GM06990 (cell line): ENCODE measurements at places on chromosomes 1 and 21.

GRCh38 chr1:998995-999724, 737 bp downstream of the HES4 start:
- DNase-seq = no peak

DNA sequence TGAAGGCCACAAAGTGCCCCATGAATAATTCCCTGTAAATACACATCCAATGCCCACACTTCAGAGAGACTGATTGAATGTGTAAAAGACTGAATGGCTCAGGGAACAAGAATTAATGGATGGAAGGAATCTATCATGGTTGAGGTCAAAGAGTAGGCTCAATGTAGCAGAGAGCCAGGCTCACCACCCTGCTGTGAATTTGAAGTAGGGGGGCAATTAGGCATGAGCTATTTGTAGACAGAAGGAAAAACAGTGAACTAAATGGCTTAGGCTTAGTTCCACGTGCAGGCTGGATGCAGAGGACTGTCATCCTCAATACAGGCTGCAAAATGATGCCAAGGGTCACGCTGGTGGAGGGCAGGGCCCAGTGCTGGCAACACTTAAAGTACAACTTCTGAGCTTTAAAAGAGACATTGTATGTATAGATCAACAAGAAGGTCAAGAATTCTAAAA, 22.9 kb upstream of the IGSF3 start:
- DNase-seq = no peak

DNA sequence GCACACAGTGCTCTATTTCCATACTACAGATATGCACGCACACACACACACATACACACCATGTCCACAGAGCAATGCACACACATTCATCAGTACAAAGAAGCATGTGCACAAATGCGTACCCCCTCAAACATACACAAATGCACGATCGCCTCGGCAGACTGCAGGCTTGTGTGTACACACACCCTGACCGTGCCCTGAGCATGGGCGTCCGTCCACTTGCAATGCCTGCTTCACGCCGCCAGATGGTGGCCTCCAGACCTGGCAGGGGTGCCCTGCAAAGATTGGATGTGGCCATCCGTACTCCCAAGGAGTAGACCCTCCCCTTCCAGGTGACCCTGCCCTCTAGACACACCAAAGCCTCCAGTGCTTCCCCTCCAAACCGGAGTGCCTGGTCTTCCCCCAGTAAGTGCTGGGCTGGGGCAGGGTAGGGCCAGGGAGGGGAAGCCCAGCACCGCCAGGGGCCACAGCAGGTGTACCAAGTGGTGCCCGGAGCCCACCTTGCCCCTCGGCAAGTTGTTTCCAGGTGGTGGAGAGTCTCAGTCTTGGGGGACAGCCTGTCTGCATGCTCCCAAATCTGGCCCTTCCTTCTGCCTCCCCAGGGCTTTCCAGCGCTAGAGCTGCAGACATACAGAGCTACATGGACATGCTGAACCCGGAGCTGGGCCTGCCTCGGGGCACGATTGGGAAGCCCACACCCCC, 20.6 kb downstream of the ESPN start:
- DNase-seq = no peak

DNA sequence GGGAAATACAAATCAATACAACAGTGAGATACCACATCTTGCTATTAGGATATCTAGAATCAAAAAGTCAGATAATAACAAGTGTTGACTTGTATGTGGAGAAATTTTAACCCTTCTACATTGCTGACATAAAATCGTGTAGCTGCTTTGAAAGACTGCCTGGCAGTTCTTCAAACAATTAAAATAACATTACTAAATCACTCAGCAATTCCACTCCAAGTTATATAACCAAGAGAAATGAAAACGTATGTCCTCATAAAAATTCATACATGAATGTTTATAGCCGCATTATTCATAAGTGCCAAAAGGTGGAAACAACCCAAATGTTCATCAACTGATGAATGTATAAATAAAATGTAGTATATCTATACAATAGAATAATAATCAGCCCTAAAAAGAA, 164.6 kb downstream of the RASAL2 start:
- DNase-seq = no peak

GRCh38 chr1:117820096-117820495, 109.3 kb downstream of the GDAP2 start:
- no peak for DNase-seq

- DNase-seq = no peak
These were observed 88.3 kb upstream of the IPO9 start for GRCh38 chr1:201740670-201741111.

GRCh38 chr1:113153116-113153803, 80.3 kb downstream of the LRIG2 start:
- no peak for DNase-seq

GRCh38 chr1:202017749-202018467, 7.5 kb downstream of the ELF3 start:
- DNase-seq = no peak

DNA sequence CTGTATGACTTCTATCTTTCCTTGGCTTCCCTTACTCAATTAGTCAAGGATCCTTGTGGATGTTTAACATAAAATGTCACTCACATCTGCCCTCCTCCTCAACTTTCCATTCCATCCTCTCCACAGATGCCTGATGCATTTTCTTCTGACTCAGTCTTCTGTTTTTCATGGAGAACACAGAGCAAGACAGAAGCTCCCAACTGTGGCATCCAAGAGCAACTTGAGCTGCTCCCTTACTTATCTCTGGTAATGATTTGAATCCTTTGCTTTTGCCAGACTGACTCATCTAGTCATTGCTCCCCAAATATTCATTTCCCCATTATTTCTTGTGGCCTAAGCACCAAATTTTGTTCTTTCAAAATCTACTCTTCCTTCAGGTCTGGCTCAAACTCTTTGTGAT, 120.6 kb downstream of the LYPLAL1 start:
- no peak for DNase-seq

- no peak for DNase-seq
These were observed 156.9 kb downstream of the DHRS3 start for GRCh38 chr1:12460911-12461621.

DNA sequence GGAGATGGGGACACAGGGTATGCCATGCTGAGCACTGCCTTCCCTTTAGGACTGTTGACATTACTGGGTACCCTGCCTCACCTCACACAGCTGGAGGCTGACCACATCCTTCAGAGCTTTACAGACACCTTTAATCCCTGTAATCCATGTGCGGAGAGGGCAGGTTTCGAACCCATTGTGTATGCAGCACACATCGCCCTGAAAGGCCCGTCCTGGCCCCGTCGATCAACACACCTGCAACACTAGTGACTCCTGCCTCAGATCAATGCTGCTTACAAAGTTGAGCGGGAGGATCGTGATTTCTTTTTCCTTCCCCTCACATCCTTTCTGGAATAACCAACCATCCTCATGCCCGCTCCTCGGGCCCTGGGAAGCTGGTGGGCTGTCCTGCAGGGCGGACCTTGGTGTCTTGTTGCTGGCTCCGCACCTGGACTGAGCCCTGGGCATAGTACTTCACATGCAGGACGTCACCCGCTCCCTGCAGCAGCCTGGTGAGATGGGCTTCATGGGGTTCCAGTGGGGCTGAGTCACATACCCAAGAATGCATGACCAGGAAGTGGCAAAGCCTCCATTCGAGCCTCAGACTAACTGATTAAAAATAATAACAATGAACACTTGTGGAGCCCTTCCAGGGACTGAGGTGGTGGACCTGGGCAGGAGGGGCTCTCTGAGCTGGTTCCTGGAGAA, 403.6 kb downstream of the PTPRU start:
- DNase-seq = no peak

DNA sequence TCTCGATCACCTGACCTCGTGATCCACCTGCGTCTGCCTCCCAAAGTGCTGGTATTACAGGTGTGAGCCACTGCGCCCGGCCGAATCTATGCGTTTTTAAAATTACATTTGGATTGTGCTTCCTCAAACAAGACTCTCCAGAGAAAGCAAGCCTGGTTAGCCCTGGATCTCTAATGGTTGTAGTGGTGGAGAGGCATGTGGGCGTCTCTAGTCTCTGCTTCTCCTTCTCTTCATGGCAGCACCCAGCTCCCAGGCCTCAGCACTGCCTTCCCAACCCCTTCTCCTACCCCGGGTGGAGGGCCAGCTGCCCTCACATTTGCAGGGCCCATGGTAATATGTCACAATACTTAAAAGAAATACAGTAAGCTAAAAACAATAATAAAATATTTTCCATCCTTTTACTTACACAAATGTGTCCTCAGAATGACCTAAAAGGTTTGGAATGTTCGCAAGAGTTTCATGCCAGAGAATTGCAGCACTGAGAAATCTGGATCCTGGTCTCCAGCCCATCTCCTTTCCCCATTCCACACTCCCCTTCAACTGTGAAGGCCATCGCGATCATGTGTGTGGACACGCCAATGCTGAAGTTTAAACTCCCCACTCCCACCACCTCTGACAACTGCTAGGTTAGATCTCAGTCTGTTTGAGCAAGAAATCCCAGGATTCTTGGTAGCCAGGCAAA, 7.0 kb downstream of the OR14I1 start:
- no peak for DNase-seq

- DNase-seq = no peak
These were observed 19.2 kb downstream of the MAB21L3 start for GRCh38 chr1:116130356-116130755.

DNA sequence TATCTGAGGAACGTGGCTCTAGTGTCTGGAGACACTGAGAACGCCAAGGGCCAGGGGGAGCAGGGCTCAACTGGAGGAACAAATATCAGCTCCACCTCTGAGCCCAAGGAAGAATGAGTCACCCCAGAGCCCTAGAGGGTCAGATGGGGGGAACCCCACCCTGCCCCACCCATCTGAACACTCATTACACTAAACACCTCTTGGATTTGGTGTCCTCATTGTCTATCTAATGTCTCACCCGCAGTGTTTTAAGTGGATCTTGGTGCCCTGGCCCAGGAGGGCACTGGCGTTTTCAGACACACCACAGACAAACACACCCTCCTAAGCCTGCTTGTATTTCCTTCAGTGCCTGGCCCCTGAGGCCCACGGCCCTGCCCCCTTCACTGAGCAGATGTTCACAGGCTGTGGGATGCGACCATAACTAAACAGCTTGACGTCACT, 2.2 kb upstream of the FALEC start:
- DNase-seq = no peak

- DNase-seq = no peak
These were observed 41.7 kb downstream of the AZIN2 start for GRCh38 chr1:33122483-33123178.

DNA sequence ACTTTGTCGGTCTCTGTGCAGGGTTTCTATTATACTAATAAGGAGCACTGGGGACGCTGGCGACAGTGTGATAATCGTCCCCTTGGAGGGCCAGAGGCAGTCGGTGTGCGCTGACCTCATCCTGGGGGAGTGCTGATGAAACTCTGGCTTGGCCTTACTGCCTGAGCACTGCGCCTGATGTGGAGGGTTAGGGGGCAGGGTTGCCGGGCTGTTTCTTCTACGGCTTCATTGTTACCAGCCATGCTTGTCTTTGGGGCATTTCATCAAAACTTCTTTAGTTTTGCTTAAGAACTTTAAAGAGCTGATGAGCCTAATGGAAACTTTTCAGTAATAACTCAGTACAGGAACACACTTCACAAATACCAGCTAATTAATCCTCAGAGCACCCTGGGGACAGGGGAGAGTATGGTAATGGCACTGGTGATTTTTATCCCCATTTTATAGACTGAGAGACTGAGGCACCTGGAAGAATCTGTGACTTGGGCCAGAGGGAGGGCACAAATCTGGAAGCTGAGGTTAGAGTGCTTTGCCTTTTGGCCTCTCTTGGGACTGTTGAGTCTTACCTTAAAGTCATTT, 81.8 kb downstream of the PEX14 start:
- DNase-seq = peak; percentile 27
